ENCODE measurements at places on chromosomes 5 and 9.

DNA sequence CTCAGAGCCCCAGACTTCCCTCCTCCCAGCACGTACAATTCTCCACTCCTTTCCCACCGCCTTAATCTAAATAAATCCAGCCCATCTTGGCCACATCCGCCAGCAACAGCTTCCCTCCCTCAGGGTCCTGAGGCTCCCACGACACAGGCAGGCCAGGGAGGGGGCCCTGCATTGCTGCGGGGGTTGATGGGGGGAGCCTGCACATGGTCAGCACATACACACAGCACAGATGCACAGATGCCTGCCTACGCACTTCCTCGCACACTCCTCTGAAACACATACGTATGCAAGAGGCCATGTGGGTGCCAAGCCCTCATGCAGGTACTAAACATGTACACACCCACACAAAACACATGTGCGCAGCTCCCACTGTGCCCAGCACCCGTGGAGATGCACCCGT, 14.8 kb downstream of the PDGFRB start:
- DNase-seq, result no peak

- DNase-seq, result no peak
Measured at GRCh38 chr5:31954091-31954490, 220.0 kb downstream of the GOLPH3 start.

GRCh38 chr9:114497236-114497635, 8.0 kb downstream of the WHRN start:
- no peak for DNase-seq

DNA sequence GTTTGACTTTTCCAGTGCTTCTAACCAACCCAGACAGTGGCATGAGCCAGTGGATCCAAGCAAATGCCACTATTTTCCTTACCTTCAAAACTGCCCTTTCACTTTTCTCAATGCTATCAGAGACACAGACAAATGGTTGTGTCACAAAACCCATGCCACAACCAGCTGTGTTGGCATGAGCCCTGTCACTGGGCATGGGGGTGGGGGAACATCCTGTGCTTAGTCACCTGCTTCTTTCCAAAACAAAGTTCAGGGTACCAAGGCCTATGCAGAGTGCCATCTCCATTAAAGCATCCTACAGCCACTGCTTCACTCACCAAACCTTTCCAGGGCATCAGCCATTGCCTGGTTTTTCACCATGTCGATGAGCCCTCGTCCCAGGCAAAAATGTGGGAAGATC, 30.1 kb downstream of the NIPSNAP3B start:
- DNase-seq, result no peak

GRCh38 chr5:176908675-176909368, 9.7 kb upstream of the HK3 start:
- DNase-seq, result no peak

- no peak for DNase-seq
Measured at GRCh38 chr9:112694706-112695555, 23.0 kb downstream of the INIP start.

DNA sequence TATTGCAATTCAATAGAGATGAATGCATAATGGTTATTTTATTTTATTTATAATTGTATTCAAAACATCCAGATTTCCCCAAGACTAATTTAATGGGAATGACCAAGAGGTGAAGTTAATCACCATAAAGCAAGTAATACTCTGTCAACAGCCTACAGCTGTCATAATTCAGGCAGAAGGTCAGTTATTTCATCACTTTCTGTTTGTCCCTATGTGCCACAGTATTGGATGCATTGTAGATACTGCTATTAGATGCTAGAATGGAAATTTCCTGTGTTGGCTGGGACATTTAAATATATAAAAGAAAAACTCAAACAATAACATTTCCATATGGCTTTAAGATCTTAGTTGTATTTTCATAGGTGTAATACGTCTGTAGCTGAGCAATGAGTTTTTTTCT, 56.7 kb upstream of the MINAR2 start:
- no peak for DNase-seq

DNA sequence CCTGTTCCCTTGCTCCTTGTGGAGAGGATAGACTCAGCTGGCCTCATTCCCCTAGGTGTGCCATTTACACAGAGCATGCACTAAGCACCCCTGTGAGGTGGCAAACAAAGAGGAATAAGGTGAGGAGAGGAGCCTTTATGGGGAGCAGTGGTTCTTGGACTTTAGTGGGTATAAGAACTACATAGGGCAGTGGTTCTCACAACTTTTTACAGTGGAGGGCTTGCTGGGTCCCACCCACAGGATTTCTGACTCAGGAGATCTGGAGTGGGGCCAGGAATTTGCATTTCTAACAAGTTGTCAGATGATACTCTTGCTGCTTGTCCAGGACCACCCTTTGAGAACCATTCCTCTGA, 42.0 kb downstream of the CSF1R start:
- no peak for DNase-seq

- peak; percentile 47 for DNase-seq
Measured at GRCh38 chr5:54905942-54906537, 79.4 kb downstream of the ESM1 start.

DNA sequence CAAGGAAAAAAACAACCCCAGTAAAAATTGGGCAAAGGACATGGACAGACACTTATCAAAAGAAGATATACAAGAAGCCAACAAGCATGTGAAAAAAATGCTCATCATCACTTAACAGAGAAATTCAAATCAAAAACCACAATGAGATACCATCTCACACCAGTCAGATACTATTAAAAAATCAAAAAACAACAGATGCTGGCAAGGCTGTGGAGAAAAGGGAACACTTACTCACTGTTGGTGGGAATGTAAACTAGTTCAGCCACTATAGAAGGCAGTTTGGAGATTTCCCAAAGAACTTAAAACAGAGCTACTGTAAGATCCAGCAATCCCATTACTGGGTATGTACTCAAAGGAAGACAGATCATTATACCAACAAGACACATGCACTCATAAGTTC, 157.4 kb downstream of the EDIL3 start:
- no peak for DNase-seq

DNA sequence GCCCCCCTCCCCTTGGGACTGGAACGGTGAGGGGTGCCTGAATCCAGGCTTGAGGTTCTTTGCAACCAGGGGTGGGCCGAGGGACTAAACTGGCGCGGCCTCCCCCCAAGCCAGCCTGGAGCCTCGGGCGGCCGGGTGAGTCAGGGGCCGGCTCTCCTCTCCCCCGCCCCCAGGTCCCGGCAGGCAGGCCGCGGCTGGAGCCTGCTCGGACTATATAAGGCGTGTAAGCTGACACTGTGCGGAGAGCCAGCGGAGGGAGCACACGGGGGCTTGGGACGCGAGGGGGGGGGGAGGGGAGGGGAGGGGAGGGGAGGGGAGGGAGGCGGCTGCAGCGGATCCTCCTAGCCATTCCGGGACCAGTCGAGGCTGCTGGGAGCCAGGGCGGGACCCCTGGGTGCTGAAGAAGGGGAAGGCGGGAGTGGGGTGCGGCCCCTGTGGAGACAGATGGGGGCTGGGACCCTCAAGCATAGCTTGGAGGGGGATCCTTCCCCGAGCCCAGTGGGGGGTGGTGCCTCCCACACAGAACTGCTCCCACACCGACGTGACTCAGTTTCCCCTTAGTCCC, 595 bp downstream of the PDLIM7 start:
- DNase-seq, result no peak

DNA sequence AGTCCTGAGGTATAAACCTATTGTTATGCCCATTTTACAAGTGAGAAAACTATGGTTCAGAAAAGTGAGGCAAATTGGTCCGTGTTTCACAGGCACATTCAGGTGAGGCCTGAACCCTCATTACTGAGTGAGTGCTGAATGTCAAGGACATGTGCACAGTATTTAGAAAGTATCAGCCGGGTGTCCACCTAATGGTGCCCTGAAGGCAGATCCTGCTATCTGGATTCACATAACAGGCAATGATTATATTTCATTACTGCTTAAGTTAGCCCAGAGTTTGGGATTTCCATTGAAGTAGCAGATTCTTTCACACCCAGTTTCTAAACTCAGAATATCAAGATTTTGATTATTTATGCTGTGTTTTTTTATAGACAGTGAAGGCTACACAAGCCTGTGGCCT, 142.7 kb downstream of the LHFPL2 start:
- DNase-seq, result no peak

GRCh38 chr9:13292782-13293181, 13.3 kb upstream of the MPDZ start:
- no peak for DNase-seq

DNA sequence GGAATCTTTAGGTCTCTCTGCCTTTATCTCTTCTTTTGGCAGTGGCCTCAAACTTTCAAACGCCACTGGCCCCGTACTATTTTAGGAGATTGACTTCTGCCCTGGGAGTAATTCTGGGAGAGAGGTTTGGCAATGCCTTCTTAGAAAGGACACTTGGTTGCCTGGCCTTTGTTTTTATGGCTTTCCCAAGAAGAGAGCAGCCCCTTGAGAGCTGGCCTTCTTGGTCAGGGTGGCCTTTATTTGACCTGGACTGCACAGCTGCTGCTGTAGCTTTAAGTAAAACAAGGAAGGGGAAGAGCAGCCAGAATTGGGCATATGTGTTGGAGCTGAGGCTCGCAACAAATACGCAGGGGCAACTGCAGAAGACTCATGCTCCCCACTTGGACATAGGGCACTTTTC, 60.8 kb downstream of the PTPN3 start:
- DNase-seq, result no peak

- no peak for DNase-seq
Measured at GRCh38 chr5:17891881-17892280, 257.6 kb downstream of the TAF11L14 start.

DNA sequence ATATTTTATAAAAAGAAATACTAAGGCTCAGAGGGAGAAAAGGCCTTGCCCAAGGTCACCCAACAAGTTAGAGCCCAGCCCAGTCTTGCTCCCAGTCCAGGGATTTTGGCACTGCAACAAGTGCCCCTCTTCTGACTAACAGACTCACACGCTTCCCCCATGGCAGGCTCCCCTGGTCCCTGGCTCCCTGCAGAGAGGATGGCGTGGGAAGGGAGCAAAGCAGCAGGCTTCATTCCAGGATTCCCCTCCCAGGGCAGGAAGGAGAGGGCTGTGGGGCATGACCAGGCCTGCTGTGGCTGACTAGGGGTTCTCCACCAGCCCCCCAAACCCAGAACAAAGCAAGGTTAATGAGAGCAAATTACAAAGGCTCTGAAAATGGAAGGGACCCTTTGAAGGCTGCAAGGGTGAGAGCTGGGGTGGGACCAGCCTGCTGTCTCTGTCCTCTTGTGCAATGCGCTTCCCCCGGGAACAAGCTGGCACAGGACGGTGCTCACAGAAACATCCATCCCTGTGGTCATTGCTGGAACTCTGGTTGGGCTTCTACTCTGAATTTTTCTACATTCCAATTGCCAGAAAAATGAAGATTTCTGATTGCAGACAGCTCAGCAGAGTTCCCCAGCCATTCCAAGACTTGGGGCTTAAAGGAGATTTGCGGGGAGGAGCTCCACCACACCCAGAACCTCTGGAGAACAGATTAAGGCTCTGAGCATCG, 37.1 kb upstream of the FAT2 start:
- no peak for DNase-seq

GRCh38 chr9:107789001-107789700, 299.6 kb upstream of the KLF4 start:
- DNase-seq, result no peak

GRCh38 chr5:140248414-140248813, 54.5 kb downstream of the PFDN1 start:
- no peak for DNase-seq

DNA sequence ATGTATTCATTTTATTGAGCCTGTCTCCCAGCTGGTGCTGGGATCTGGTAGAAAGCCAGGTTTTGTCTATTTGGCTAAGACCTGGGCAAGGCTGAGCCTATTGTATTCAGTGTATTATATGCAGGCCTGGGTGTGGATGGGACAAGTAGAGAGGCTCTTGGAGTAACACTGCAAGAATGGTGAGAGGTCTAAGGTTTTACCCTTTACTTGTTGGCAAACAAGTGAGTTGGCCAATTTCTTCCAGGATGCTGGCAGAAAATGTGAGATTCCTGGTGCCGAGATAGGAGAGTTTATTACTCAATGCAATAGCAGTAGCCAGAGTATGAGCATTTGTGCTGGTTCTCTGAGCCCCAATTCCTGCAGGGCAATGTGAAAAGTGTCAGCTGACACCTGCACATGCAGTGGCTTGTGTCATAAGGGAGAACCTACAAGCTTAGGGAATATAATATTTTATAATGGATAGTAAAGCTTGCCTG, 141.7 kb upstream of the PRLR start:
- DNase-seq, result no peak

DNA sequence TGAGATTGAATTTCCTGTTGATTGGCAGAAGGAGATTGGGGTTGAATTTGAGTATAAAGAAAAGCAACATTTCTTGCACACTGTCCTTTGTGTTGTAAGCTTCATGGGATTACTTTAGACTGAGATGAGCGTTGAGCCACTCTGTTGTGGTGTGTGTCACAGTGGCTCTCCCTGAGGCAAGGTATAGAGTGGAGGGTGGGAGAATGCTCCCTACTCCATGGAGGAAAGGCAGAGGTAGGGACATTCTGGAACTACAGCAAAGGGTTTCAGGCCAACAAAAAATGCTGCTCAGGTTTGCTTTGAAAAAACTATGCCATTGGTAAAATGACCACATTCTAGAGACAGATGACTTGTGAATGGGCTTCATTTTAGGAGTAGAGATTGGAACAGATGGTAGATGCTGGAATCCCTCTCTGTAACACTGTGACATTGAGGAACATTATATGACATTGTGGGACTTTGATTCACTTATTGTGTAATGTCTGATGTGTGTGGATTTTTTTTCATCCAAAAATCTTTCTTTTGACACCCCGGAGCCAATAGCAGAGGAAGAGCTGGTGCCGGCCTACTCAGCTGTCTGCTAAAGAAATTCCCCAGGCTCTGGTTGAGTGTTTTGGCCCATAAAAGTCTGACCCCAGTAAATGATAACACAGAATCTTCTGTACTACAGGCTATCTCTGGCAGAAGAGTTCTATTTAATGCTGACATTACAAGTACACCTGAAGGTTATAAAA, 6.2 kb upstream of the CEP120 start:
- DNase-seq, result no peak

DNA sequence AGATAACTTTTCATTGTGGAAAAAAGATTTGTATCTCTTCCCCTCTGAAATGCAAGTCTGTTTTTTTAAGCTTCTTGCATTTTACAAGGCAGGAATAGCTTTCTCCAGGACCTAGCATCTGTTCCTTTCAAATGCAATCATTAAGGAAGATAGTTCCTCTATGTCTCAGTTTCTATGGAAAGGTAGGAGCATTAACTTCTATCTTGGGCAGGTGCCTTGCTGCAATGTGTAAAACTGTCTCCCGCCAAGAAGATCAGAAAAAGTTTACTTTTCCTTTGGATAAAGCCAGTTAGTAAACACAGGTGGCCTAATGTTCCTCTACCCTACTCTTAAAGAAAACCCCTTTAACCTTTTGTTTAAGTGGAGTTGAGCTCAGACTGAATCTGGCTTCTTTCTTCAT, 560.6 kb upstream of the CYLC2 start:
- no peak for DNase-seq

Data from central memory CD4-positive, alpha-beta T cell (primary cell).